ENCODE measurements at places on chromosomes 6 and 20.
A peak's percentile ranks its signal among the peaks of the same experiment; 100 is the strongest.

GRCh38 chr6:114712129-114712662 is 369.4 kb upstream of the HS3ST5 start:
- no peak for DNase-seq

DNA sequence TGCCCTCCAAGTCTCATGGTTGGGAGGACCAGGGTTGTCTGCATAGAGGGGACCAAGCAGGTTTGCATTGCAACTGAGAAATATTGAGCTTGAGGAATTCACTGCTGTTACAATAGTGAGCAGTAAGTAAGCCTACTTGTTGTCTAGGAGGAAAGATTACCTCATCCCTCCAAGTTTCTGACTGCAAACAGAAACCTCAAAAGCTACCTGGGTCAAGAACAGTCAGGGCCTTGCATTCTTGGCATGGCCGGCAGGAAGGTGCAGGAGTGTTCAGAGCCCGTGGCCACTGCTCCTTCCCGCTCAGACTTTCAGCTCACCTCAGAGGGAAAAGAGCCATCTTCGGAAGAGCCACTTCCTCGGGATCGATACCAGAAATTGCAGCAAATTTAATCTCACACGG is 46.0 kb upstream of the DOK5 start:
- no peak for DNase-seq

DNA sequence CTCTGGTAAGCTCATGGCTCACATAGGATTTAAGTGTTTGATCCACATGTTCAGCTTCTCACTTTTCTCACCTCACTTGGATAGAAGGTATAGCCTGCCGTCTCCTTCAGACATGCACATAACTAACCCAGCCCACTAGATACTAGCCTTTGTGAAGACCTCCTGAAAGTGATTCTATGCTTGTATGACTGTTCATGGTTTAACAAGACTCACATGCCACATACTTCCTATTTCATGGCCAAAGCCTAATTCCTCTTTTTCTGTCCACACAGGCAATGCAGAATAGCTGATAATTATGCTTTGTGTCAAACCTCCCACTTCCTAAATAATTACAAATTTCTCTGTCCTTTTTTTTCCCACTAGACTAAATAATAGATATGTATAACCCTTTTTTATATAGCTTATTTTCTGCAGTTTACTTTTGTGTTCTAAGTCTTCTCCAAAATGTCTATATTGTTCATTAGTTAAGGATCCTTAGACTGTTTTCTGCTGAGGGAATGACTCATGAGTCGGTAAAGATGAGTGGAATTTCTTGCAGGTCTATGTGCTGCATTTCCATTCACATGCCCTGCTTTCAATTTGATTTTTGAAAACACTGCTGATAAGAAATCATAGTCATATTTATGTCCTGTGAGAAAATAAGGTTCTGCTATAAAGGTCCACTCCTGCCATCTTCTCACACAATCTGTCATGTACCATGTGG is 43.0 kb downstream of the HDDC2 start:
- DNase-seq: no peak

GRCh38 chr20:62019144-62019805 is 46.4 kb downstream of the TAF4 start:
- no peak for DNase-seq

GRCh38 chr6:27280064-27280539 is 32.0 kb downstream of the POM121L2 start:
- DNase-seq: peak; percentile 56

- DNase-seq: no peak
Observed at GRCh38 chr6:131295081-131295480, 159.8 kb downstream of the AKAP7 start.

DNA sequence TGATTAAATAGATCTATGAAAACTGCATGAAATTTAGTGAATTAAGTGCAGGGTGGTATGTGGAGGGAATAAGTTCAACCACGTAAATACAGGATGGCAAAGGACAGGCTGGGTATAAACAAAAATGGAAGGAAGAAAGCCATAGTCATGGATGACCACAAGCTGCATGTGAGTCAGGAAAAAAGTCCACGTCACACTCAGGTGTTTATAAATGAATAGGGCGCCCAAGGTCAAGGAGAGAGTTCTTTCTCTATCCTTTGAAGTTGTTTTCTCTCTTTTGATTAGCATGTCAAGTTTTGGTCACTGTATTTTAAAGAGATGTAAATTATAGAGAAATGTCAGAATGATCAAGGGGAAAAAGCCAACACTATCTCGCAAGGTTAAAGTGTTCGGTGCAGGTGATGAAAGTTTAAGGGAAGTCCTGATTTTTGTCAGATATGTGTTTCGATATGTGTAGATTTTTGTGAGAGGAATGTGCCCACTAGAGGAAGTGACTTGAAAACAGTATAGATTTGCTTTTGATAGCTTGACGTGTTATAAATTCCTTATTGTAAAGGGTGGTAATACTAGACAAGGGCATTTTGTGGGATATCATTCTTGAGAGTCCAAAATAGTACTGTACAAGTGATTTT is 58.7 kb downstream of the MAP3K4 start:
- DNase-seq: no peak

GRCh38 chr6:124961777-124962638 is at the start of gene RNF217:
Gene RNF217 (plus strand): TSS chr6:124962437. CDS start chr6:124962545, 108 bp downstream.
- DNase-seq: no peak

GRCh38 chr20:32920530-32921298 is 62.0 kb downstream of the EFCAB8 start:
- no peak for DNase-seq

DNA sequence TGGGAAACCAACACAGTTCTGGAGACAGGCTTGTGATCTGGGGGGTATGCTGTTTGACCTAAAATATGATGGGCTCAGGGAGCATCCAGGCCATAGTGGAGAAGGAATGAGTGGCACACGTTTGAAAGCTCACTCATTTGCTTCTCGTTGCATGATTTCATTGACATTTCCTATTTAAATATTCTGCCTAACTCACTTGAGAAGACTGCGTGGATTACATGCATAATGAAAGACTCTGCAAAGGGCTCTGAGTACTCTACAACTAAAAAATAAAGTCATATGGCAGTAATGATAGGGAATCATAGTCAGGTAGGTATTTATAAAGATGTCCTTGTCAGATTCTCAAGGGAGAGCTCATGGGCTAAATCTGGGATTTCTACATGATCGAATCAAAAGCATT is 117.9 kb downstream of the LAMP5 start:
- DNase-seq: no peak

DNA sequence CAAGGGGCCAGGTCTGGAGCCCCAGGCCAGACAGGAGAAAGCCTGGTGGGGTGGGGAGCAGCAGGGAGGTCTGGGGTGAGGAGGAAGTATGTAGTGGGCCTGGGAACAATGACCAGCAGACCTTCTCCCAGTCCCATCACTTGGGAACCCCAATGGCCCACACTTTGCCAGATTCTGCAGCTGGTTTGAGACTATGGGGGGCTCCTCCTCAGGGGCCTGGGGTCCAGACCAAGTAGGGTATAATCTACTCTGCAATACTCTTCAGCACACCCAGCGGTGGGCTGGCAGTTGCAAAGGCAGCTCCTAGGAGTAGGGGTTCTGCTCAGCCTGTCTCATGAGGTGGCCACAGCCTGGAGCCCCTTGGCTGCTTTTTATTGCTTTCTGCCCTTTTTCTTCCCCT is 52.8 kb downstream of the NPEPL1 start:
- no peak for DNase-seq

- DNase-seq: no peak
Observed at GRCh38 chr20:58649288-58650180, 1.5 kb upstream of the STX16 start.

DNA sequence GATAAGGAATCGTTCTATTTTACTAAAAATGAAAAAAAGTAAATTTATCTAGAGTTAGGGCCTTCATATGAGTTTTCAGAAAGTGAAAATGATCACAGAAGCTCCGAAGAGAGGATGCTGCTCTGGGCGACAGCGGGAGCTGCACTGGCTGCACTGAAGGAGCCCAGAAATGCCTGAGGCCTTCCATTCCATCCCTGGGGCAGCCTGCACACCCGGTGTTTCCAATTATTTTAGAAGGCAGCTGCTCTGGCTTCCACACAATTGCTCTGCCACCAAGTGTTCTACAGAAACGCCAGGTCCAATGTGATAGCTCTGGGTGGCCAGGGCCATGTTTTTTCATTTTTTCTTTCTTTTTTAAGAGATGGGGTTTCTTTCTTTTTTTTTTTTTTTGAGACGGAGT is 3.6 kb downstream of the DTNBP1 start:
- no peak for DNase-seq

DNA sequence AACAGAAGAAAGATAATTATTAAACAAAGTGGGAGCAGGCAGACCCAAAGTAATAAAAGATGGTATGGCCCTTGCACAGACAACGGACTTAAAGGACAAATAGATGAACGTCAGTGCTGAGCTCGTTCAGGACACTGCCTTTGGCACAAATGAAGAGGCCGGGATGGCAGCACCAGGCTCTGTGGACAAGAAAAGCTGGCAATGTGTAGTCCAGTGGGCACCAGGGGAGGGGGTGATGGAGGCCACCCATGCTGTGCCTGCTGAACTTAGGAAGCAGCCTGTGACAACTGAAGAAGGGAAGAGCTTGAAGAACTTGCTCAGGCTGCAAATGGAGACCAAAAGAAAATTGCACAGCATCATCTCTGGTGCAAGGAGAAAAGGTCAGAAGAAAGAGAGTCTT is 131.0 kb downstream of the ANKRD60 start:
- DNase-seq: no peak

- no peak for DNase-seq
Observed at GRCh38 chr6:150799276-150799805, 66.2 kb upstream of the MTHFD1L start.

Measured in NCI-H1694 (cell line).